ENCODE measurements at places on chromosomes 16 and 17. TPM values are rescaled to one million over a fixed set of nuclear protein-coding genes. Genes with fewer than 3 reads are reported as not detected.

Gene ARHGAP23
- total RNA-seq: 107 TPM

Gene PPP1R27
- total RNA-seq: not detected

Gene ADAD2
- 1.6 TPM for total RNA-seq

Gene SPATA32
- total RNA-seq: not detected

Gene HOXB5
- total RNA-seq: not detected

Gene FBXL16
- total RNA-seq: 10.3 TPM

Gene KRT15
- total RNA-seq: 0.13 TPM

Gene CLEC19A
- total RNA-seq: 0.35 TPM

Gene SPG7
- total RNA-seq: 109 TPM

Gene ZNF18
- 9.9 TPM for total RNA-seq

Gene SLC12A4
- 41.3 TPM for total RNA-seq

Gene ADAP2
- total RNA-seq: 1.1 TPM

Gene TP53TG3C
- total RNA-seq: not detected

Gene ABCA8
- total RNA-seq: not detected

Gene PPP1R1B
- total RNA-seq: 10.7 TPM

Gene NUBP2
- 68.0 TPM for total RNA-seq

Gene MYOCD
- 4.9 TPM for total RNA-seq

Gene TBCD
- 118 TPM for total RNA-seq

Gene MRPL27
- total RNA-seq: 75.6 TPM

Gene INCA1
- 1.4 TPM for total RNA-seq

Gene CCDC200
- total RNA-seq: not detected

Gene KRTAP4-6
- not detected for total RNA-seq

Gene KCNH6
- total RNA-seq: 1.8 TPM

Gene ITGB4
- 5.6 TPM for total RNA-seq

Gene NETO2
- total RNA-seq: 8.0 TPM

Gene NHLRC4
- total RNA-seq: 0.76 TPM

Gene CES5A
- not detected for total RNA-seq

Gene KRTAP3-1
- total RNA-seq: not detected

Gene MT3
- total RNA-seq: not detected

Gene NUPR1
- not detected for total RNA-seq

Gene KCNG4
- total RNA-seq: not detected

Gene KLHL10
- total RNA-seq: 0.19 TPM

Gene SCGB1C2
- total RNA-seq: not detected

Gene MPP2
- 31.6 TPM for total RNA-seq

Gene RASL10B
- total RNA-seq: 22.8 TPM

Gene TNFSF13
- total RNA-seq: 2.1 TPM

Gene SPIRE2
- total RNA-seq: 15.4 TPM

Gene SMPD3
- 1.3 TPM for total RNA-seq

Gene TUBG1
- total RNA-seq: 107 TPM

Gene TPSG1
- total RNA-seq: not detected

Gene TUBB3
- total RNA-seq: 275 TPM

Gene MAP2K6
- total RNA-seq: 42.2 TPM

Gene PALB2
- total RNA-seq: 33.1 TPM

Gene TMEM235
- total RNA-seq: not detected
